Activated CD8-positive, alpha-beta memory T cell treated with anti-CD3 and anti-CD28 coated beads for 1 hour (primary cell): ENCODE measurements at places on chromosomes 2 and 18.

DNA sequence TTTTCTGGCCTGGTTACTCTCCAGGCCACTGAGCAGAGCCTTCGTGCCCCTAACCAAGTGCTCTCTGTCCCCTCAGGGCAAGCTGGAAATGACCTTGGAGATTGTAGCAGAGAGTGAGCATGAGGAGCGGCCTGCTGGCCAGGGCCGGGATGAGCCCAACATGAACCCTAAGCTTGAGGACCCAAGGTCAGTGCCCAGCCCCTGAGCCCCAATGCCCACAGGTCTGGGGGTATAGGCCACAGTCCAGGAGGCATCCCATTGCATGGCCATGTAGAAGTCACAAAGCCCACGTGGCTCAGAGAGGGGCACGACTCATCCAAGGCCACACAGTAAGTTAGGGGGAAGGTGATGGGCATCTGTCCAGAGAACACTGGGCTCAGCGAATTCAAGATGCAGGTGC lies 227.6 kb downstream of the DYSF start:
- DNase-seq, result no peak

DNA sequence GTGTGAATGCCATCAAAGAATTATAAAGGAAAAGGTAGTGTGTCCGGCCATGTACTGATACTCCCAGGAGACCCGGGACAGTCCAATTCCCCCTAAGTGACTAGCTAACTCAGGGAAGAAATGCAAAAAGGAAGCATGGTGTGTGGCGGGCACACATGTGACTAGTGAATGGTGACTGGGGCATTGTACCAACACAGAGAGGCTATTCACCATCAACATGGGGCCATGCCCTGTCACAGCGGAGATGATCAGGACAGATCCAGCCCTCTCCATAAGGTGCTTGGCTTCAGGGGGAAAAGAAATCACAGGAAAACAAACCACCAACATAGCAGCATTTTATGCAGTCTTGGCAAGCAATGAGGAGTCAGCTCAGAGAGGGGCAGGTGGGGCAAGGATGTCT lies 34.3 kb downstream of the FAM168B start:
- DNase-seq, result no peak

DNA sequence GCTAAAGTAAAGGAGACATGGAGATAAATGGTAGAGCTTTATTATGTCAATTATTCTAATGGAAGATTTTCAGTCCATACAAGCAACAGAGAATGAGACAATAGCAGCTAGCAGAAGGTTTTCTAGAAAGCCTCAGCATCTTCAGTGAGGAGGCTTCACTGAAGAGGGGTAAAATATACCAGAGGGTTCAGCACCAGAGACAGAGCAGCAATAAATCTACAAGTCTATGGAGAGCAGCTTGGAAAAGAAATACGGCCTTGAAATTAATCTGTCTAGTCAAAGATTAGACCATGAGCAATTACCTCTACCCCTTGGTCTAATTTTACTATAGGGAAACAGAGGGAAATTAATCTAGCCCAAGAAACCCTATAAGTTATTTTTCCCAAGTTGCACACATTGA lies 185.7 kb upstream of the CRIM1 start:
- no peak for DNase-seq

DNA sequence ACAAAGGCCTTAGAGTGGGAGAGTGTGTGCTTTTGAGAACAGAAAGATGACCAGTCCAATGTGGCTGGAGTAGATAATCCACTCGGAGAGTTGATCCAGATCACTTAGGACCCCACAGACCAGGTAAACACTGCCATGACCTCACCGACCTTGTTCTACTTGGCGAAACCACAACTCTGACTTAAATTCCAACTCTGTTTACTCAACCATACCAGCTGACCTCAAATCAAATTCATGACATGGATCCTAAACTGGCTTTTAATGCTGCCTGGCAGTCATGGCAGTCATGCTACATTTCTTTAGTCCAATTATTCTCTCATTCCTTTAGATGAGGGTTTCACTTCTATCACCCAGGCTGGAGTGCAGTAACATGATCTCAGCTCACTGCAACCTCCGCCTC lies 347.1 kb upstream of the FAM98A start:
- DNase-seq, result no peak

DNA sequence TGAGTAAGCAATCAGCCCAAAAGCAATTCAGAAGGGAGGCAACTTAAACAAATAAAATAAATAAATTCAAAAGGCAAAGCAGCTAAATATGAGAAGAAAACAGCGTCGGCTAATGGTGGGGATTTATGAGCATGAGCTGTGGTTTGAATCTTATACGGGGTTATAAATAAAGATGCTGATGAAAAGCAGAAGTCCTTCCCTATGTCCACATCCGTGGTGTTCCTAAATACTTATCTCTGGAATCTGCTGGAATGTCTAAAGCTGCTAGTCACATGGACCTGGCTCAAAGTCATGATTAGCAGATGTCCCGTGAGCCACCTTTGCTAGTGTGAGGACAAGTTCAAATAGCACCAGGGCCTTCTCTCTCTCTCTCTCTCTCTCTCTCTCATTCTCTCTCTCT lies 33.8 kb downstream of the SMIM21 start:
- DNase-seq, result no peak

DNA sequence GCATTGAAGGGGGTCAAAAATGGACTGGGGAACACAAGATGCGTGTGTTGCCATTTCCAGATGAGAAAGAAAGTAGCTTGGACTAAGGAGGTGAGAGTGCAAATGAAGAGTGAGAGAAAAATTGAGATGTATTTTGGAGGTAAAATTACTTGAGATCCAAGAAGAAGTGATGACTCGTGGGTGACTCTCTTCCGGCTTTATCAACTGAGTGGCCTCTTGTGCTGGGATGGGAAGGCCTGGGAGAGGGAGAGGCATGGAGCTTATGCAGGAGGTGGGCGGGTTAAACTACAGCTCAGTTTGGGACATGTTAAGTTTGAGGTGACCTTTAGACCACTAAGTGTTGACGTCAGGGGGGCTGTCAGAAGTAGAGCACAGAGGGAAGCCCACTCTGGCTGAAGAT lies 34.9 kb downstream of the SULT1C2 start:
- DNase-seq, result no peak

DNA sequence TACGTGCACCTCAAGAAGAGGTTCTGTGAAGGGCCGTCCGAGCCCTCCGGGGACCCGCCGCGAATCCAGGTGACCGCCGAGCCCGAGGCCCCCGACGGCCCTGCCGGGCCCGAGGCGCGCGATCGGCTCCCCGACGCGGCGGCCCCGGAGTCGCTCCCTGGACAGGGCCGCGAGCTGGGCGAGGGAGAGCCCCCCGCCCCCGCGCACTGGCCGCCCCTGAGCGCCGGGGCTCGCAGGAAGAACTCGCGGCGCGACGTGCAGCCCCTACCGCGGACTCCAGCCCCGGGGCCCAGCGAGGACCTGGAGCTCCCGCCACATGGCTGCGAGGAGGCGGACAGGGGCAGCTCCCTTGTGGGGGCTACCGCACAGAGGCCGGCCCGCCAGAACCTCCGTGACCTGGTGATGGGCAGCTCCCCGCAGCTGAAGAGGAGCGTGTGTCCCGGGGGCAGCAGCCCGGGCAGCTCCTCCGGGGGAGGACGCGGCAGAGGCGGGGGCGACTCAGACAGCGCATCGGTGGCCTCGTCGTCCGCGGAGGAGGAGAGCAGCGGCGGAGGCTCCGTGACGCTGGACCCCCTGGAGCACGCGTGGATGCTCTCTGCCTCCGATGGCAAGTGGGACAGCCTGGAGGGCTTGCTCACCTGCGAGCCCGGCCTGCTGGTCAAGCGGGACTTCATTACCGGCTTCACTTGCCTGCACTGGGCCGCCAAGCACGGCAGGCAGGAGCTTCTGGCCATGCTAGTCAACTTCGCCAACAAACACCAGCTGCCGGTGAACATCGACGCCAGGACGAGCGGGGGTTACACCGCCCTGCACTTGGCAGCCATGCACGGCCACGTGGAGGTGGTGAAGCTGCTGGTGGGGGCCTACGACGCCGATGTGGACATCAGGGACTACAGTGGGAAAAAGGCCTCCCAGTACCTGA lies 812 bp downstream of the SOWAHC start:
- no peak for DNase-seq
